ENCODE measurements at places on chromosomes 4 and X. TPM values are rescaled to one million over a fixed set of nuclear protein-coding genes. Genes with fewer than 3 reads are reported as not detected.

Gene BMP3
- under 0.01 TPM for total RNA-seq

Gene PDHA1
- 75.9 TPM for total RNA-seq

Gene CT47B1
- total RNA-seq: not detected

Gene AADAT
- total RNA-seq: 1.7 TPM

Gene CASP3
- 44.6 TPM for total RNA-seq

Gene AKAP14
- 0.64 TPM for total RNA-seq

Gene RASL11B
- 1.4 TPM for total RNA-seq

Gene SLC9B1
- not detected for total RNA-seq

Gene CTAG1B
- total RNA-seq: not detected

Gene LNX1
- 1.7 TPM for total RNA-seq

Gene TMEM35A
- total RNA-seq: not detected

Gene SYN1
- total RNA-seq: not detected

Gene NR3C2
- 0.64 TPM for total RNA-seq

Gene GAGE12E
- not detected for total RNA-seq

Gene RBM47
- 70.5 TPM for total RNA-seq

Gene SH3BP2
- 45.5 TPM for total RNA-seq

Gene CORIN
- total RNA-seq: under 0.01 TPM

Gene CXCL3
- total RNA-seq: 4.1 TPM

Gene FAM133A
- total RNA-seq: not detected

Gene RNF175
- not detected for total RNA-seq

Gene PDE6B
- 0.21 TPM for total RNA-seq

Gene ZIC3
- not detected for total RNA-seq

Gene GNRHR
- not detected for total RNA-seq

Gene PAGE4
- not detected for total RNA-seq

Gene USP17L15
- not detected for total RNA-seq

Gene GRIA2
- total RNA-seq: not detected

Gene TMEM154
- 30.5 TPM for total RNA-seq

Gene ARMCX2
- total RNA-seq: 58.3 TPM

Gene PRRG3
- not detected for total RNA-seq

Gene NHSL2
- under 0.01 TPM for total RNA-seq

Gene RNF212
- total RNA-seq: 0.64 TPM

Gene GYPE
- not detected for total RNA-seq

Gene TRO
- total RNA-seq: not detected

Gene HTN1
- not detected for total RNA-seq

Gene GPC3
- total RNA-seq: under 0.01 TPM

Gene CXCL11
- total RNA-seq: 2.2 TPM

Gene NUDT10
- 3.4 TPM for total RNA-seq

Gene RASGEF1B
- 15.9 TPM for total RNA-seq

Gene CFAP99
- total RNA-seq: not detected

Gene GRK4
- total RNA-seq: 2.8 TPM

Gene ZNF674
- total RNA-seq: 2.7 TPM

Gene RIBC1
- 0.43 TPM for total RNA-seq

Gene GLRA3
- total RNA-seq: under 0.01 TPM

Gene PPARGC1A
- 2.4 TPM for total RNA-seq

Gene DGKK
- total RNA-seq: not detected

Gene XPNPEP2
- total RNA-seq: not detected

Gene JCHAIN
- total RNA-seq: not detected
